Astrocyte (in vitro differentiated cells and primary cell): ENCODE measurements at places on chromosomes 1 and 21. TPM values are rescaled to one million over a fixed set of nuclear protein-coding genes. Genes with fewer than 3 reads are reported as not detected.

GRCh38 chr1:183230413-183230812 is 44.3 kb downstream of the LAMC2 start:
- H3K36me3 ChIP-seq: no peaks in the 10 kb centered on the region
- DNase-seq: peak; percentile 49
- no peak overlapping the region for H3K27ac ChIP-seq
- H3K4me1 ChIP-seq: peaks cover 21% of the 10 kb centered on the region

DNA sequence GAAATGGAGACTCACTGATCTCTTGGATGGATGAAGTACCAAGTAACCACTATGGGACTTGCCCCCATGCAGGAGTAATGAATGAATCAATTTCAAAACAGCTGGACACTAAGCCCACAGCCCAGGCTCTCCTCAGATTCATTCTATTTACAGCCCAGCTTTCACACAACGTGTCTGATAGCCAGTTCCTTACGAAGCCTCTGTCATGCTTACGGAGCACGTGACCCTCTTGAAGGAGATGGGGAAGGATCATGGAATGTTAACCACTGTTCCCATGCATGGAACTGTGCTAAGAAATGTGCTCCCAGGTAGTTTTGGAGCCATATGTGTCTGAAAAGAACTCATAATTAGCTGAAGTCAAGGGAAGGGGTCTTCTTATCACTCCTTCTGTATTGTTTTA is 124.1 kb downstream of the KIF26B start:
- no peak for DNase-seq
- no peaks in the 10 kb centered on the region for H3K4me1 ChIP-seq
- no peak overlapping the region for H3K27ac ChIP-seq
- H3K36me3 ChIP-seq: no peaks in the 10 kb centered on the region
- no peaks in the 10 kb centered on the region for H3K27me3 ChIP-seq

LCE2C gene
- total RNA-seq: not detected in 2 replicates

GRCh38 chr1:152599934-152600333 is at the start of gene LCE3C:
TSS of gene LCE3C (plus strand) at chr1:152600234. CDS start at chr1:152600732, 498 bp downstream.
- H3K4me1 ChIP-seq: no peaks in the 10 kb centered on the region
- DNase-seq: no peak
- no peak within 1 kb of the TSS for H3K4me3 ChIP-seq
- H3K27ac ChIP-seq: no peak within 1 kb of the TSS
- H3K27me3 ChIP-seq: no peaks in the 10 kb centered on the region

FPGT gene
- total RNA-seq: 9.1 and 9.9 TPM in 2 replicates

ZBTB37 gene
- total RNA-seq: 9.9 and 10.7 TPM in 2 replicates
